HTR-8/SVneo (cell line): ENCODE measurements at places on chromosomes 16 and 17.

- DNase-seq, result no peak
These were observed 137.8 kb downstream of the UTP18 start for GRCh38 chr17:51398128-51398525.

DNA sequence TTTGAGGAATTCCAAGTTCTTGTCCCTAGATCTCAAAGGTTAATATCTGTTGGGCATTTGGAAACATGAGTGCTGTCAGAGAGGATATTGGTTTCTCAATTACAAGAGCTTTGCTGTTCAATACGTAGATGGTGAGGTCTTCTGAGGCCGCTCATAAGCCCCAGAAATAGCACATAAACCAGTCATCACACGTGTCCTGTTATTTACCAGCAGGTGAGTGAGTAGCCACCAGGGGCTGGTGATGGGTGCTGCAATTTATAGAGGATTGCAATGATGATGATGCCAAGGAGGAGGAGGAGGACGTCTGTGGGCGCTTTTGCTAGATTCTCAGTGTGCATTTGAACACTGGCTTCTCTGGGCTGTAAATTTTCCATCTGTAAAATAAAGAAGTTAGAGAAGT is 89.0 kb downstream of the SALL1 start:
- DNase-seq, result no peak

DNA sequence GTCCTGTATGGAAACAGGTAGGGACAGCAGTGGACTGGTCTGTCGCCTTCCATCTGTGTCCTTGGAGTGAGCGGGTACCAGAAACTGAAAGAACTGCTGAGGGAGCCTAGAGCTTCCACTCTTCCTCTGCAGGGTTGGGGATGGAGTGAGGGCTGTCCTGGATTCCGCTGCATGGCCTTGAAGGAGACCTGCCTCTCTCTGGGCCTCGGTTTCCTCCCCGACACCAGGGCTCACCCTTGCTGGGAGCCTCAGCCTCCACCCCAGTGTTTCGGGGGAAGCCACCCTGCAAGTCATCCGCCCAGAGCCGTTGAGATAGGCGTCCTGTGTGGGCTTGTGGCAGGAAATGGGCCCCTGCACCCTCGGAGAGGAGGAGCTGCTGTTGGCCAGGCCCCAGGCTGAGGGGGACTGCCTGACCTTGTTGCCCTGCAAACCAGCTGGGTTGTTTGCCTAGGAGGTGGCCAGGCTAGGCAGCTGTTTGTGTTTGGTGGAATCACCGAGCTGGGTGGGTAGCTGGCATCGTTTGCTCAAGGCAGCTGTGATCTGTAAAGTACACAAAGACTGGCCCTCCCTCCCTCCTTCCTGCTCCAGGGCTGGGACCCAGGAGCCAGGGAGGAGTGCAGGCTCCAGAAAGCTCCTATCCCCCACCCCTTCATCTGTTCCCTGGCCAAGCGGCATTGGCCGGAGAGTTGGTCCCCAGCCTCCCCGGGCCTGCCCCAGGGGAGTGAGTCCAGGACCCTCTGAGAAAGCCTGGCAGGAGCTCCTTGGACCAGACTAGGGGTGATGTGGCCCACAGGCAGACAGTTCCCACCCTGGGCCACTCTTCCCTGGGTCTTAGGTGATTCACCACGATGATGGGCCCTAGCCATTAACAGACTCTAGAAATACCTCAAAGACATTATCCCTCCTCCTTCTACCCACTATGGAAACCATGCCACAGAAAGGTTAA is 1.3 kb downstream of the RAB37 start:
- no peak for DNase-seq

DNA sequence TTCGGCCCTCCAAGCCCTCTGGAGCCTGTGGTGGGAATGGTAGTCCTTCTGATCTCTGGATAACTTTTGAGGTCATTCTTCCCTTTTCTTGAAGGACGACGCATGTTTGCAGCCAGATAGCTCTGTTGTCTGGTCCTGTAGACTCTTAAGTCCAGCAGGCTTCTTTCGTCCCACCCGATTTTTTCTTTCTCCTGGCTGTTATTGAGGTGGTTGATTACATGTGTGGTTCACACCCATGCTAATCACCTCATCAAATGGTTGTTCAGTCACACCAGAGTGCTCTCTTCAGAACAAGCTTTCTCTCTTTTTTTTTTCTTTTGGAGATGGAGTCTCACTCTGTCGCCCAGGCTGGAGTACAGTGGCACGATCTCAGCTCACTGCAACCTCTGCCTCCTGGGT is 30.6 kb downstream of the PIGL start:
- DNase-seq, result no peak

GRCh38 chr16:89556750-89557689 is 3.5 kb upstream of the RPL13 start:
- DNase-seq, result peak; percentile 71

DNA sequence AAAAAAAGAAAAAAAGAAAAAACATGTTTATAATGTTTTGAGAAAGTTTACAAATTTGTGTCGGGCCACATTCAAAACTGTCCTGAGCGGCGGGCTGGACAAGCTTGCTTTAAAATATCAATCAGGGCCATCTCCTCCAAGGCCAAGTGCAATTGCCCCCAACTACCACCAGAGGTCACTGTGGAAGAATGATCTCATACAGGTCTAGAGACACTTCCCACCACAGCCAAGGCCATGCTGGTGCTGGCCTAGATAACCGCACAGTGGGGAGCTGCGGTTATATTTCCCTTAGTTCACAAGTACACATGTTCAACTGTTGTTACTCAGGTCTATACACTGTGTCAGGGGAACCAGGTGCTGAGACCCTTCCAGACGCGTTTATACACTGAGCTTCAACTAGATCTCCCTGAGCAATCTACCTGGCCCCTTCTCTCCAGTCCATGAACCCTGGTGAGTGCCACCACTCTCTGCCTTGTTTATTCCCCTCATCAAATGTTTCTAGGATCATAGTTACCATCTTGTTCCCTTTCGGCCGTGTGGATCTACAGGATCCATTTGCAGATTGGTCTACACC is 83.8 kb upstream of the CCL2 start:
- peak; percentile 41 for DNase-seq

DNA sequence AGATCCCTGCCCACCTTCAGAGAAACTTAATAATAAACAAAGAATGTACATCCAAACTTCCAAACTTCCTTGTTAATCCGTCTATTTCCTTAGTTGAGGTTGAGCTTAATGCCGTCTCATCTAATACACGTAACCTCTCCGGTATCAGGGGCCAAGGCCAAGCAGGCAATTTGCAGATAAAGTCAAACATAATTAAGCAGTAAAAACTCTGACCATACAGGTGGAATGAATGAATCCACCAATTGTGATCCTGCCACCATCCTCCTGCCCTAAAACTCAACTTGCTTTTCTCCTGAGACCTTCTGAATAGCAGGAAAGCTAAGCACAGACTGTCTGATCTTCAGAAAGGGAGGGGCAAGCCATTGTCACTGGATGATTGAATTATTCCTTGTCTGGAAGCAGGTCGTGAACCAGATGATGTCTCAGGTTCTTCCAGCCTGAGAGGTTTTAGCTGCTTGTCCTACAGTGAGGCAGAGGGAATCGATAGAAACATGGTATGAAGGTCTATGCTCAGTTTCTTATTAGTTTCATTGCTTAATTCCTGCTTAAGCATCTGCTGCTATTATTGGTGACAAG is 1111.8 kb upstream of the EEF2KMT start:
- DNase-seq, result no peak

GRCh38 chr17:41602524-41602923 is 10.0 kb downstream of the KRT16 start:
- no peak for DNase-seq

DNA sequence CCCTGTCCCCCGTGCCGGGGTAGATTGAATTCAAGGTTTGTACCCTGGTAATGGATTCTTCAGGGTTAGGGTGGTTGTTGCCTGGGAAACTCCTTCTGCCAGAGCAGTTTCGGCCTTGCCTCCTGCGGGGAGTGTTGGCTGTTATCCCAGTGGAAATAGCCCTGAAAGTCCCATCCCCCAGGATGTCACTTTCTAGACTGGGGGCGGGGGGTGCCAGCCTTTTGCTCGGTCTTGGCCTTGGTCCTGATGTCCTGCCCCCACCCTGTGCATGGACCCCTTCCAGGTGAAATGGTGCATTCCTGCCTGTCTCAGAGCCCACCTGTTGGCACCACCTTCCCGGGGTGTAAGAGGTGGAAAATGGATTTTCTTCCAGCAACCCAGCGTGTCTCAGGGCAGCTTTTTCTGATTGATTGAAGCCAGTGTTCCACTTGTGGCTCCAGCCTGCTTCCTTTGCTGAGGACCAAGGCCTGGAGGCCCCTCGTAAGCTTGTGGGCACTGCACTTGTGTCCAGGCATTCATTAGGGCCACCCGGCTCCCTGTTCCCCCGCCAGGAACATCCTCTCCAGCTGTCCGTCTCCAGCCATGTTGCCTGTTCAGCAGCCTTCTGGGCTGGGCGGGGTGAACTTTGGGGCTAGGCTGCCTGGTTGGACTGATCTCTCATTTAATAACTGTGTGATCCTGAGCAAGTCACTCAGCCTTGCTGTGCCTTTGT is 25.6 kb downstream of the MGAT5B start:
- DNase-seq, result no peak

DNA sequence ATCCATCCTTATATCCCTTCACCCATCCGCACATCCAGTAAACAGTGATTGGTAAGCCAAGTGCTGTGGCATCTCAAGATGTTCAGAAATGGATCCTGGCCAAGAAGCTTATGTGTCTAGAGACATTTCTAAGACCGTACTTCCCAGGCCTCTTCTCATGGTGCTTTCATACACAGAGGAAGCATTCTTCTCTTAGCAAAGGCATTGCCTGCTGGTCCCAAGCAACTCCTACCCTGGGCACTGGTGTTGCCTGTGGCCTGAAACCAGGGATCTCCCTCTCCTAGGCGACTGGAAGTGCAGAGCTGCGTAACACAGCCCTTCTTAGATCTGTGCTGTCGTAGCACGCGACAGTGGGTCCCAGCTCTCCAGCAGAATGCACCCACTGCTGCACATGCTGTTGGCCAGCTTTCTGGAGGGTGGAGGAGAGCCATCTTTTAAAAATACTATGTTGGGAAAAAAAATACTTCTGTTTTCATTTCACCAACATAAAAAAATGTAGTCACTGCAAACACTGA is 182.9 kb downstream of the CCDC182 start:
- no peak for DNase-seq

- no peak for DNase-seq
These were observed 7.8 kb upstream of the N4BP1 start for GRCh38 chr16:48617711-48618148.
